ENCODE measurements at places on chromosomes 6 and 20.

- DNase-seq: no peak
These were observed 191.4 kb downstream of the CENPW start for GRCh38 chr6:126531286-126531685.

DNA sequence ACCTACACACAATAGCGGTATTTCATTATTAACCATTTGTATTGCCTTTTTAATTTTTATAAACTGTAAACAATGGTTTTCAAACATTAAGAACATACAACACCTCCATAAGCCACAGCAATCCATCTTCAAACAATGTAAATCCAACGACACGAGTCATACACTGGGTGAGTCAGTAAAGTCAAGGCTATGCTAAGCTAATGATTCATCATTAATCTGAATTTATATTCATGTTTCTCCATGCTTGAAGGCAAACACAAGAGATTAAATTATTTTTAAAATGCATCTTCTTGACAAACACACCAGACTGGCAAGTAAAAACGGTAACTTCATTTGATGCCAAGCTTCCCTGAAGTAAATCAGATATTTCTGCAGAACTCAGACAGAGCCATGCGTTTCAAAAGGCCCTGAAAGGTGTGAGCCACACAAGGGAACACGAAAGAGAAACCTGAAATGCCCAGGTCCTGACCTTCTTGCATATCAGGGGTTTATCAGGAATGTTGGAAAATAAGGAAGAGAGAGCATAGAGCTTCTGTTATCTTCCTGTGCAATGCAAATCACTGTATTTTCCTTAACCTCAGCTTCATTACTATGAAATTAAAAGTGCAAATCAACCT is 162.5 kb downstream of the ALDH8A1 start:
- no peak for DNase-seq

- DNase-seq: no peak
These were observed 37.4 kb upstream of the SLC9A8 start for GRCh38 chr20:49775229-49775693.

DNA sequence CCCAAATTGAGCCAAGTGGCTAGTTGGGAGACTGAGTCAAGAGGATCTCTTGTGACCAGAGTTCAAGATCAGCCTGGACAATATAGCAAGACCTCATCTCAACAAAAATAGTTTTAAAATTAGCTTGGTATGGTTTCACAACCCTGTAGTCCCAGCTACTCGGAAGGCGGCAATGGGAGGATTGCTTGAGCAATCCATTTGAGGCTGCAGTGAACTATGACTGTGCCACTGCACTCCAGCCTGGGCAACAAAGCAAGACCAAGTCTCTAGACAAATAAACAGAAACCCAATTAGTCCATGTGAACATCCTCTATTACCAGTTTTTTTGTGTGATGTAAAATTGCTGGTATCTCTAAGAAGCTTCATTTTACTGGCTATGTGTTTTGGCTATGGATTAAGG is 106.2 kb downstream of the TULP4 start:
- no peak for DNase-seq

GRCh38 chr20:32191873-32192272 is 15.7 kb downstream of the PLAGL2 start:
- no peak for DNase-seq

DNA sequence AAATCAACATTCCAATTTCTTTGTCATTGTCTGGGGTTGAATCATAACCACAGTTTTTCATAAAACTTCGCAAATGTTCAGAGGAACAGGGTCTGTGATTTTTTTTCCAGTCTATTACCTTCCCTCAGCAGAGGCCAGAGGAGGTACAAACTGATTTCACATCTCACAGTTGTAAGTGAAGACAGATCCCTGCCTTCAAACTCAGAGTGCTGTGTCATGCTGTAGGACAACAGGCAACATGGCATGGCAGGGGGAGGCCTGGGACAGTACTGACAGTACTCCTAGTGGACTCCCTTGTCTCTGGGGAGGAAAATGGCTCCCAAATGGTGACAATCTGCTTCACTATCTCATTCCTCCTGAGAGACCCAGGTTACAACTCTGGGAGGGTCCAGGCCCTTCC is 308.6 kb downstream of the CDC5L start:
- DNase-seq: no peak

GRCh38 chr20:61053487-61053886 is 198.6 kb upstream of the CDH4 start:
- no peak for DNase-seq

GRCh38 chr6:158257425-158257759 is 54.9 kb upstream of the TULP4 start:
- DNase-seq: no peak

DNA sequence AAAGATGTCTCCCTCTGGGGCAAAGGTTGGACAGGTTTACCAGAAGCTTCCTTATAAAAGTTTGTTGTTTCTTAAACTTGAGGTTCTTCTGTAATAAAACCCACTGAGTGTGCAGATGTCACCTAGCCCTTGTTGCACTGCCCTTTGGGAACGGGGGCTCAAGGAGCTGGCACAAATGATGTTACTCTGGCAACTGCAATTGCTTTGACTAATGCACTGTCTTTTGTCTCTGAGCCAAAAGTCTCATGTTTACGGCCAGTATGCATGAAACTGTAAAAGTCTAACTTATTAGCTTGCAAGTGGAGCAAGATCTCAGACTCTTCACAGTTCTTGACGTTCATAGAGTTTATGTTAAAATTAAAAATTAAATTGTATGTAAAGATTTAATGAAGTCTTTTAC is 655.7 kb downstream of the EPHA7 start:
- no peak for DNase-seq

DNA sequence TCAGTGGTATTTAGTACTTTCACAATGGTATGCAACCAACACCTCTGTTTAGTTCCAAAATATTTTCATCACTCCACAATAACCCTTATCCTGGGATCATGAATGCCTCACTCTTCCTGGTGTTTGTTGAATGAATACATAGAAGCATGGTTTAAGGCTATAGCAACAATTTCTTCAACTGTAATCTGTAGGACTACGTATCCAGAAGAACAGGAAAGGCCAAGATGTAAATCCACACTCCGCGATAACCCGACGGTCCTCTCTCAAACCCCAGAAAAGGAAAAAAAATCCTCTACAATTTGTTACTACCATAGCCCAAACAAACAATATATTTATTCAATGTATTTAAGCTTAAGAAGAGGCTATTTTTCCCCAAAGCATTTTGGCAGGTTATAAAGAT is 141.4 kb upstream of the SALL4 start:
- no peak for DNase-seq

DNA sequence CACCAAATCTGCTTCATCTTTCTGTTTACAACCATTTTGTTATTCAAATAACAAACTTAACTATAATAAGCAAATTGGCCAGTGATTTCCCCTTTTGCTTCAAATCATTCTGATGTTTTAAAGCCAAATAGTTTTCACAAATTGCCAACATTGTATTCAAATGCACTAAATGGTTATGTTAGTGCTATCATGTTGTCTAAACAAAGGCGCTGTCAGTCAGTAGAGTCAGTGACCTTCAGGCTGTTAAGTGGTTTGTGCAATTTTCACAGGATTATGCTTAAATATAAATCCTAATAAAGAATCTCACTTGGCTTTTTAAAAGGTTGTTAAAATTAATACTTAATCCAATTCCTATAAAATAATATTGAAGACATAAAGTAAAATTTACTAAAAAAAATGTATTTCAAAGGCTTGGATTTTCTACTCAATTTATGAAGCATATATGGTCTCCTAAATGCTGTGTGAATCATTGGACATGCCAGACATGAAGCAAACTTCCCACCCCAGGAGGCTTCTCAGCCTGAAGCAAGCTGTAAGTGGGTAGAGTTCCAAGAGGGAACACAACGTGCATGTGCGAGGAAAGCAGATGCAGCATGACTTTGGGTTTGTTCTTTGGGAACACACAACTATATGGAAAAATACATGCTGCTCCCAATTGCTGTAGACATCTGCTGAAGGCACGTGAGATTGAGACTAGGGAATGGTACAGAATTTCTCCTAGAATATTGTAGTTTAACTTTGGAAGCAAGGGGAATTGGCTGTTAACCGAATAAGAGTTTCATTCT is 54.9 kb downstream of the RSPO3 start:
- DNase-seq: no peak
